T-helper 17 cell (primary cell): ENCODE measurements at places on chromosomes 4 and X. TPM values are rescaled to one million over a fixed set of nuclear protein-coding genes. Genes with fewer than 3 reads are reported as not detected.

The MAGT1 gene
- total RNA-seq, result 36.5 TPM

The CTSO gene
- 9.3 TPM for total RNA-seq

The GYPB gene
- total RNA-seq, result not detected

The XG gene
- 0.34 TPM for total RNA-seq

The CTAG2 gene
- total RNA-seq, result not detected

The GYG2 gene
- total RNA-seq, result not detected

The ARHGAP4 gene
- 404 TPM for total RNA-seq

The TKTL2 gene
- 0.10 TPM for total RNA-seq

The OPRPN gene
- not detected for total RNA-seq

DNA sequence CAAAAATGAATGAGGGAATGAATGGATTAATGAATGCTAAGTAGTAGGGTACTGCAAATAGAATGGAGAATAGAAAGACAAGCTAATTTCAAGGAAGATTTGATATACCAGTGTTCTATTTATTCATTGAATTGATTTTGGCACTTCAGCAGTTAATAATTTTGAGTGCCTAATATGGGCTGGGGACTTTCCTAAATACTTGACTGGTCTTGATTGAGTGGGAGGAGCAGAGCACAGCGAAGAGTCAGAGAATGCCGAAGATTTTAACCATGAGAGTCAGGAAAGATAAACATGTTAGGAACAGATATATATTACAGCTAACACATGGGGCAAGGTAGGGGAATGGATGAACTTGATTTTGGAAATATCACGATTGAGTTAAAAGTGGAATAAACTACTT, 10.6 kb downstream of the IL15 start:
- DNase-seq, result no peak

DNA sequence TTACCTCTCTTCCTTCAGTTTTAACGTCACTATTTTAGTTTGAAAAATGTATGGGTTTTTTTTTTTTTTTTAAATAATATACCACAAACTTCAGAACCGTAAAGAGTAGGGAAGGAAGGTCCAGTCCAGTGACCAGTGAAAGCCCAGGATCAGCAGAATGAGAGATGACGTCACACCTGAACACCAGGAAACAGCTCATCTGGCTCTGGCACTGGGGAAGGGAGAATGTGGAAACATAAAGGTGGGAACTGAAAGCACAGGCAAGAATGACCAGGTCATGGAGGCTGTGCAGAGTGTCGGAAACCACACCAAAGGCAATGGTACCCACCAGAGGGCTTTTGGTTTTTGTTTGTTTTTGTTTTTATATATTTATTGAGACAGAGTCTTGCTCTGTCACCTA, 141.2 kb downstream of the DHX15 start:
- no peak for DNase-seq

GRCh38 chrX:53239474-53239873, 14.5 kb upstream of the KDM5C start:
- no peak for DNase-seq

GRCh38 chrX:154317391-154317995, 21.9 kb downstream of the TKTL1 start:
- no peak for DNase-seq

- DNase-seq, result no peak
Observed at GRCh38 chr4:169756971-169757574, 671 bp downstream of the HPF1 start.

DNA sequence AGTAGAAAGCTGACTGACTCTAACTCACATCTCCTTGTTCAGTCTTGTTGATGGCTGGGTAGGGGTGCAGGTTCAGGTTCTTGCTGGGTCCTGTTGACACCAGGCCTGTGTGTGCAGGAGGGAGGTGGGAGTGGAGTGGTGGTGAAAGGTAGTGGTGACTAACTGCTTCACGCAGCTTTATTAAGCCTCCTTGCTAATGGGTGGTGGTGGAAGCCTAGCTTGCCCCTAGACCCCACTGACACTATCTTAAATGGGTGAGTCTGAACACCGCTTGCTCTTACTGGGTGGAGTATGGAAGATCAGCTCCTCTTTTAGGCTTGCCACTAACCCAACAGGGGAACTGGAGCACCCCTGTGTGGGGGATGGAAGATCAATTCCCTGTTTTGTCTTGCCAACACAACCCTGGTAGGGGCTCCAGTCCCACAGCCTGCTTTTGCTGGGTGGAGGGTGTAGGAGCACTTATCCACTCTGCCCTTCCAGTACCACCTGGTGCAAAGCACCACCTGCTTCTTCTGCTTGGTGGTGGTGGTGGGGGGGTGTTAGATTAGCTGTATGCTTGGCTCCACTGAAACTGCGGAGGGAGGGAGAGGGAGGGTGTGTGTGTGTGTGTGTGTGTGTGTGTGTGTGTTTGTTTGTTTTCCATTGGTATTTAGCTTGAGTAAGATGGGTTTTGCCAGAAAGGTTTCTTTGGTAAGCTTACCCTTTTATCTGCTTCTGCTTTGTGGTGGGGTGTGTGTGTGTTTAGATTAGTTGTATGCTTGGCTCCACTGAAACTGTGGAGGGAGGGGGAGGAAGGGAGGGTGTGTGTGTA, 25.6 kb downstream of the KDM6A start:
- no peak for DNase-seq

DNA sequence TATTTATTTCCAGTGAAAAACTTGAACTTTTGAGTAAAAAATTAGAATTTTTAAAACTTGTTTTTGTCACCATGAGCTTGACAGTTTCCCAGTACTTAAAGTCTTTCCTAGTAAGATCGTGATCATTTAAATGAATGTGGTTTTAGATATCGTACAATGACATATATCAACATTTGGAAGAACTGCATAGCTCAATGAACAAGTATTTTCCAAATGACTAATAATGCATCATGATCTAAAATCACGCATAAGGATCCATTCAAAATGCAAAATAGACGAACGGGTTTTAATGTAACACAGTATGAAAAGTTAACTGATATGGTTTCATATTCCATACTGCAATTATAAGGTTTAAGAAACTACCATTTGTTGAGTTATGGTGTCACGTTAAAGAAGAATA, 4.1 kb upstream of the NDNF start:
- no peak for DNase-seq

DNA sequence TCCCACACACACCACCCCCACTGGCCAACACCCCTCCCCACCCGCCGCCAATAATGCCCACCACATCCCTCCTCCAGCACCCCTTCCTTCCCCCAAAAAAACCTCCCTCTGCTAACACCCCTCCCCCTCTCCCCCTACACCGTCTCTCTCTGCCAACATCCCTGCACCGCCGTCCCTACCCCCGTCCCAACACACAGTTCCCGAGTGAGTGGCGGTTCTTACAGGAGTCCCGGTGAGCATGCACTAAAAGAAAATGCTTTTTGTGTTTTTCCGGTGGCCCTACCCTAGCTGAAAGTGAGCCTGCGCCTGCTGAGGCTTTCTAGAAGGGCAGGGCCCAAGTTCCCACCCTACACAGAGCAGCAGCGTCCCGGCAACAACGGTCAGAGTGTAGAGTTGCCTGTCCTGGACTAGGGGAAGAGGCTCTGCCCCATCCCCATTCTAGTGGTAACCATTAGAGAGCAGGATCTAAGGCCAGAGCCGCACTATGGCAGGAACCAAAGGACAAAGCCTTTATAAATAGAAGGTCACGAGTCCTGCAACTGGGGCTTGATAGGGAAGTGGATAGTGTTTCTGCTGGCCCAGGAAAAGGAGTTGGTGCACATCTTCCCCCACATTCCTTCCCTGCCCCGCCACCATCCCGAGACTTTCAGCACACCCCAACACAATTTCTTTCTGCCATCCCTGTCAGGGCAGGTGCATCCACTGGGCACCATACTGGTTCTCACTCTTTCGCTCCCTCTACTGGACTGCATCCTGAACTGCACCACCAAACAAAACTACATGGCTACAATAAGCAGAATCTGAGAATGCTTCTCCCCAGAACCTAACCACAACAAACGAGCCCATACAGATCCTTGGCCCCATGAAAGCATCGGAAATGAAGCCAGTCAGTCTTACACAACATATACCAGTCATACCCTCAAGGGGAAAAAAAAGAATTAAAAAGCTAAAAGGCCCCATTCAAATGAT, 78.1 kb upstream of the PAGE3 start:
- DNase-seq, result peak; percentile 8

DNA sequence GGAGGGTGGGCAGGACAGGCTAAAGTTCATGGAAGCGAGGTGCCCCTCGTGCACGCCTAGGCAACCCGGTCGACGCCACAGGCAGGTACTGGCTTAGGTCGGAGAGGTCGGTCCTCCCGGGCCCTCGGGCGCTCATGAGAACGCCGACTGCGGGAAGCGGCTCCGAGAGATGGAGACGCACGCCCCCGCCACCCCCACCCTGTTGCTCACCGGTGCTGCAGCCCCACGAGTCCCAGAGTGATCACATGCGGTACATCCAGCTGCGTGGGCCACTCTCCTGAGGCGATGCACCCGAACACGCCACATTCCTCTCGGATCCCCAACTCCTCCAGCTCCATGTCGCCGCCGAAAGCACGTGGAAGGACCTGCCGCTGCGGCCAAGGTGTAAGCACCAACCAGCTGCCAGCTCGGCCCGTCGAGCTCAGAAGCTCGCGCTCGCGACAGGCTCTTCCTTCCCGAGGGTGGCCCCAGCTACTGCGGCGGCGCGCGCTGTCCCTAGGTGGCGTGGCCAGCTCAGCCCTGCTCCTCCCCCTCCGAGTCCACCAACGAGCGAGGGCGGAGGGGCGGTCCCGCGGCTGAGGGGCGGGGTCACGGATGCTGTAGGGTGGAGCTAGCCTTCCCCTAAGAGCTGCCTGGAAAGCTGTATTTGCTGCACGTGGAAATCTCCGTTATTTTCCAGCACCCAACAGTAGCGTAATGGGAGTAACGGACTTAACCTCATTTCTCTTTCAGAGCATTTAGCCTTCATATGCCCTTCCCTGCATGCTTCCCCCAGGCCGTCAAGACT, at the start of gene PPAT:
Gene PPAT, minus strand, starts transcription at position 476 of the 787 bp plus-strand sequence. Its CDS starts 138 bp downstream, at position 338.
- DNase-seq, result peak; percentile 98

DNA sequence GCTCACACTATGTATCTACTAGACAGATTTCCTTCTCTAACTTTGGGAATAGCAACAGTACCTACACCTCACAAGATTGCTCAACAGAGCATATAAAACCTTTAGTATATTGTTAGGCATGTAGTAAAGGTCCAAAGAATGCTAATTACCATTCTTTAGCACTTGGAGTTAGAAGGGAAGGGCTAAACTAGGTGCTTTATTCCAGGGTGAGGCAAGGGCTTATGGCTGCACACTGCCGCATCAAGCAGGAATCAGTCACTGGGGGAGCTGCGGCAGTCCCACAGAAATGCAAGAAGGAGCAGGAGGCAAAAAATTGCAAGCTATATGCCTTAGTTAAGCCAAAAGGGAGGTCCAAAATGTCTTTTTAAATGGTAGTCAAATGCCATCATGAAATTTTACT, 162.7 kb downstream of the PPP3CA start:
- no peak for DNase-seq

- no peak for DNase-seq
Observed at GRCh38 chrX:106035064-106035463, 3.5 kb downstream of the SERPINA7 start.

DNA sequence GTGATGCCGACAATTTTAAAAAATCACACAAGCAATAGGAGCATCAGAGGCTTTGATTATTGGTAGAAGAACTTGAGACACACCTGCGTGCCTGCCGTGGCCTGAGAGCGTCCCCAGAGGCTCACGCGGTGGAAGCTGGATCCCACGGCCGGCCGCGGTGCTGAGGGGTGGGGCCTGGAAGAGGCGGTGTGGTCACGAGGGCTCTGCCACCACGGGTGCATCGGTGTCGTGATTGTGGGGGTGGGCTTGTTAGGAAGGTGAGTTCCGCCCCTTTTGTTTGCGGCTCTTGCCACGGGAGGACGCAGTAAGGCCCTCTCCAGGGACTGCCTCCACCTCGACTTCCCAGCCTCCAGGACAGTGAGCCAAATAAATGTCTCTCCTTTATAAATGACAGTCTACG, 77.2 kb upstream of the ADRA2C start:
- DNase-seq, result no peak

DNA sequence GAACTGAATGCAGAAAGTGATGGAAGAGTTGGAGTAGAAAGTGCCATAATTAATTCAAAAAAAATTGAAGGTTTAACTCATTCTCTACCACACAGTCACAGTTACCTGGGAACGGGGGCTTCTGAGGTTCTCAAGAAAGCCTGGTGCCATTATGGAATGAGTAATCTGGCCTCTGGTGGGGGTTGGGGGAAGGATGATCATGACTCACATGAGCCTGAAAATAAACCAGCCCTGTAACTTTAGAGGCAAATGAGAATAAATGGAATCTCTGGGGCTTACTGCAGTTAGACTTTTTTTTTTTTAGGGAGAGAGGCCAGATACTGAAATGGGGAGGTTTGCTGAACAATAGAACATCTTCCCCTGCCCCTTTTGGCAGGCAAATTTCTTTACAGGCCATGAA, 55.3 kb downstream of the SOD3 start:
- no peak for DNase-seq
